AG20443 (cell line): ENCODE measurements at places on chromosomes 3 and 15.
A peak's percentile ranks its signal among the peaks of the same experiment; 100 is the strongest.

GRCh38 chr3:106848099-106848498, 529.1 kb upstream of the CCDC54 start:
- no peak for DNase-seq

GRCh38 chr15:93203036-93203435, 114.0 kb upstream of the RGMA start:
- no peak for DNase-seq

GRCh38 chr3:194908972-194909371, 223.3 kb downstream of the FAM43A start:
- DNase-seq = peak; percentile 51

DNA sequence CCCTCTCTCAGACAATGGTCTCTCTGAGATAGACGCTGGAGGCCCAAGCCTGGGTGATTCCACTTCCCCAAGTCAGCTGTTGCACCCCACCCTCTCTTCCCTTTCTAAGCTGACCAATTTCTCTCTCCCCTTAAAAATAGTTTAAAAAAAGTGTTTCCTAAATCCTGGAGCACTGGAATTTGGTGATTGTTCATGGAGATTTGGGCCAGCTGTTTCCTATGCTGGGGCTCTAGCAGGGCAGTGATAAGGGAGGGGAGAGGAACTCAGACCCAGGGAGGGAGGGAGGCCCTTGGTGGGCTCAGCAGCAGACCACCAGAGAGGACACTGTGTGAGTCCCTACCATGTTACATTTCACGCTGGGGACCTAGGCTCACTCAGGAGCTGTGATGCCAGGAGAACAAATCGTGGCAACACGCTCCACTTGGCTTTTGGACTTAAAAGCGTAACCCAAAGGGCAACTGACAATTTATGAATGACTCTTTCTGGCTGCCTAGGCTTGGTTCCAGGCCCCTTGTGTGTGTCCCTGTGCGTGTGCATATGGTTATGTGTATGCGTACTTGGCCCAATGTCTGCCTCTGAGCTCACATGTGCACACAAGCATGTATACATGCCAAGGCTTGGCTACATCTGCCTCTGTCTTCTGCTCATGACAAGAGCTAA, 59.8 kb upstream of the INSYN1 start:
- no peak for DNase-seq

DNA sequence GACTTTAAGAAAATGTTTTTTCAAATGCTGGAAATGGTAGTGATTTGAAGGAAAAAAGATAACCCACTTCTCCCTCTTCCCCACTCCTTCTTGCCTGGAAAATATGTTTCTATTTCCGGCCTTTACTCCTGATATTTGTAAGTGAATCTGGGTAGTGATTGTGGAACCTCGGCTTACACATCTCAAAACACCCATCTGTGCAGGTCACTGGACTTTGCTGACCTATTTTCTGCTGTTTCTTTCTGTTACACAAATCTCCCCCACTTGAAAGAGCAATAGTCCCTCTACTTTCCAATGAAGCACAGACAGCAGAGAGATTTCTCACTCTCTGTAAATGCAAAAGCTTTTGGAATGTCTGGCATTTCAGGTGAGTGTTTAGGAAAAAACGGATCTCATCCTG, 76.9 kb upstream of the ICE2 start:
- DNase-seq = no peak

DNA sequence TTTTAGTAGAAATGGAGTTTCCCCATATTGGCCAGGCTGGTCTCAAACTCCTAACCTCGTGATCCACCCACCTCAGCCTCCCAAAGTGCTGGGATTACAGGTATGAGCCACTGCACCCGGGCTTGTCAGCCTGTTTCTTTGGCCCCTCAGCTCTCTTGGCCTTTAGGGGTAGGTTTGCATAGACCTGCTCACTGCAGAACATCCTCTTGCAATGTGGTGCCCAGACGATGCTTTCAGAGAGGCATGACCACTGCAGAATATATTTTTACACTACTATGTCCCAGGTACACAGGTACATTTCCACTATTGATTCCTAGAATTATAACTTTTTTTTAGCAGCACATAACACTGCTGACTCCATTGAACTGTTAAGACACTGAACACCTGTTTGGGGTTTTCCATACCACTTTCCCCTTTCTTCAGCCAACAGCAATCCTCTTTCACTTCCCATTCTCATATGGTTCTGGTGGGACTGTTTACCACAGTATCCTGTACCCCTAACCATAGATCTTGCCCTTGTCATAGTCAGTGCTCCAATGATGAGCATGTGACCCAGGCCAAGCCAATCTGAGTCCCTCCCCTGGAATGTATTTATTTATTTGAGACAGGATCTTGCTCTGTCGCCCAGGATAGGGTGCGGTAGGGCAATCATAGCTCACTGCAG, 21.1 kb downstream of the CCDC32 start:
- no peak for DNase-seq

DNA sequence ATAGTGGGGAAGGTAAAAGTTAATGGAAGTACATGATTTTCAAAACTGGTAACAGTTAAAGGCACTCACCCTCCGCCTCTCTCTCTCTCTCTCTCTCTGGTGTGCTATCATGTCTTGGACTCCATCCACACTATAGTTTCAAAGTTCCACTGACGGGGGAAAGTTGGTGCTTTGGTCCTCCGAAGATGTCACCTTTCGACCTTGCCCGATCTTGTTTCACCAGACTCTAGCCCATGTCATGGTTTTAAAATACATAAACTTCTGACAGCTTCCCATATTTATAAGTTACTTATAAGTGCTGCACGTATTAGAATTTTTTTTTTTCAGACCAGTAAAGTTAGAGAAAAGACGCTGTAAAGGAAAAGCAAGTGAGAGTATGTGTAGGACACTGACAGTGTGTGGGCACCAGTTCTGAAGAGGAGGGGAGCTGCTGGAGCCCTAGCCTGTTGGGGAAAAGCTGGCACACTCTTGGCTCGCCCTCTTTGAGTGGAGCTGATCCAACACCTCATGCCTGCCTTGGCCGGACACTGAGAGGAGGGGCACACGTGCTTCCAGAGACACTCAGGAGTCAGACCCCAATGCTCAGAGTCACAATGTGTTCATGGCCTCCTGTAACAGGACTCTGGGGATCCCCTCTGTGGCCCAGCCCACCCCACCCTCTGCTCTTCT, 200.5 kb upstream of the TPM1 start:
- no peak for DNase-seq

DNA sequence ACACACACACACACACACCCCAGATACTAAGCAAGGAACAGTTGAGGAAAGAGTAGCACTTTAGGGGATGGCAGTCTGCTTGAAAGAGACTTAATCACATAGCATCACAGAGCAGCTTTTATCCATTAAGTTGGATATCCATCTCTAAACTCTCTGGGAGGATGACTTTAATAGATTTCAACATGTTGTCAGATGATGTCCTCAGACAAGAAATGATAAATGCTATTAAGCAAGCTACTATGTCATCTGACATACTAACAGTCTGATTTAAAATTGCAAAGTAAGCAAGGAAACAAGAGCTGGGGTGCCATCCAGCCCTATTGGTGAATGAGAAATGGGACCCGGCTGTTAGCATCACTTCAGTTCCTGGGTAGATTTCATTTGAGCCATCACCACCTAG, 136.9 kb downstream of the PLCL2 start:
- DNase-seq = no peak

- DNase-seq = no peak
Measured at GRCh38 chr3:122260206-122260605, 64.8 kb upstream of the CSTA start.

DNA sequence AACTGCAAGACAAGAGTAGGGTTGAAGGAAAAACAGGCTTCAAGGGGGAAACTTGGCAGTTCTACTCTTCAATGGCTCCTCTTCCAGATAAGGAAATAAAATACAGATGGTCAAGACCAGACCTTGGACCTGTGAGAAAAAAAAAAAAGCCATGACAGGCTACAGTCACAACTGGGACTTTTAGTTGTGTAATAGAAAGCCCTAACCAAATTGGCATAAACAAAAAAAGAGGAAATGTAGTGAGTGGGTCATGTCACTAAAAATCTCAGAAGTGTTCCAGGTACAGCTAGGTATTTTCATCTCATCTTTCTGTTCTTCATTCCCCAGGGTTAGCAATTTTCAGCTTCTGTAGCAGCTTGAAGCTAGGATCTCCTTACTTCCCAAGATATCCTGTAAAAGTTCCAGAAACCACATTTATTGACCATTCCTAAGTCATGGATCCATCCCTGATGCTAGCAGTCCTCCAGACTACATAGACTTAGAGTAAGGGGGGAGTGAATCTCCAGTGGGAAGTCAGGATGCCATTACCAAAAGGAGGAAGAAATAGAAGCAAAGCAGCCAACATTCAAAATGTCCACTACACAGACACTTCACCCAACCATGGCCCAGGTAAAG, 61.0 kb upstream of the CSTA start:
- no peak for DNase-seq

GRCh38 chr3:193499136-193499770, 55.4 kb downstream of the ATP13A4 start:
- no peak for DNase-seq

GRCh38 chr3:8974458-8974857, 11.2 kb upstream of the RAD18 start:
- no peak for DNase-seq

- no peak for DNase-seq
Measured at GRCh38 chr15:66951531-66952320, 113.7 kb upstream of the SMAD3 start.

DNA sequence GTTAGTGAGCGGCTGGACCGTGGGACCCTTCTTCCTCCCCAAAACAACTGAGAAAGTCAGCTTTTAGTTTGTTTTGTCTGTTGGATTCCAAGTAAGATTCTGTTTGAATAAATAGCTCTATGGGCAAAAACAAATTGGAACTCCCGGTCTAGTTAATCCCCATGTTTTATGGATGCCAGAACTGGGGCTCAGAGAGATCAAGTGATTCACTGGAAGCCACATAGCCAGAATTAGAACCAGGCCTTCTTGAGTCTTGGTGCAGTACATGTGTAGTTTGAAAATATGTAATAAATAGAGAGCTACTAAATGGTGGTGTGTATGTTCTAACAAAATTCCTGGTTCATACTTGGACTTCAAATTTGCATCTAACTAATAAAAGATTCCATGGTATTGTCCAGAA, 29.3 kb upstream of the POLR2M start:
- no peak for DNase-seq

GRCh38 chr3:30835667-30836066, 58.8 kb downstream of the GADL1 start:
- no peak for DNase-seq

- peak; percentile 78 for DNase-seq
Measured at GRCh38 chr15:65069179-65069578, 1.4 kb upstream of the RASL12 start.

- DNase-seq = no peak
Measured at GRCh38 chr3:77563012-77563411, 523.1 kb downstream of the ROBO2 start.

GRCh38 chr3:74268753-74269152, 345.7 kb downstream of the CNTN3 start:
- peak; percentile 18 for DNase-seq

DNA sequence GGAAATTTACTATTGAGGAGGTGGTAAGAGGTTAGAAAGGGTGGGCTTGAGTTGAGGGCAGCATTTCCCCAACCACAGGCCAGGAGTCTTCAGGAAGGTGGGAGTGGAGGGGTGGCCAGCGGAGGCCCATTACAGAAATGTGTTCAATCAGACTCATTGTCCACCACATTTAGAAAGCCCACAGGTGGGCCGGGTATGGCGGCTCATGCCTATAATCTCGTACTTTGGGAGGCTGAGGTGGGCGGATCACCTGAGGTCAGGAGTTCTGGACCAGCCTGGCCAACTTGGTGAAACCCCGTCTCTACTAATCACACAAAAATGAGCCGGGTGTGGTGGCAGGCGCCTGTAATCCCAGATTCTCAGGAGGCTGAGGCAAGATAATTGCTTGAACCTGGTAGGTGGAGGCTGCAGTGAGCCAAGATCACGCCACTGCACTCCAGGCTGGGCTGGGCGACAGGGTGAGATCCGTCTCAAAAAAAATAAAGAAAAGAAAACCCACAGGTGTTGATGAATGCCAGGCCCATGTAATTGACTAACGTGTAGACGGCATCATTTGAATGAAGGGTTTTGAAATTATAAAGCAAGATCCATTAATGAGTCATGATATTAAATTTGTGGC, 12.2 kb upstream of the SYNM start:
- no peak for DNase-seq

DNA sequence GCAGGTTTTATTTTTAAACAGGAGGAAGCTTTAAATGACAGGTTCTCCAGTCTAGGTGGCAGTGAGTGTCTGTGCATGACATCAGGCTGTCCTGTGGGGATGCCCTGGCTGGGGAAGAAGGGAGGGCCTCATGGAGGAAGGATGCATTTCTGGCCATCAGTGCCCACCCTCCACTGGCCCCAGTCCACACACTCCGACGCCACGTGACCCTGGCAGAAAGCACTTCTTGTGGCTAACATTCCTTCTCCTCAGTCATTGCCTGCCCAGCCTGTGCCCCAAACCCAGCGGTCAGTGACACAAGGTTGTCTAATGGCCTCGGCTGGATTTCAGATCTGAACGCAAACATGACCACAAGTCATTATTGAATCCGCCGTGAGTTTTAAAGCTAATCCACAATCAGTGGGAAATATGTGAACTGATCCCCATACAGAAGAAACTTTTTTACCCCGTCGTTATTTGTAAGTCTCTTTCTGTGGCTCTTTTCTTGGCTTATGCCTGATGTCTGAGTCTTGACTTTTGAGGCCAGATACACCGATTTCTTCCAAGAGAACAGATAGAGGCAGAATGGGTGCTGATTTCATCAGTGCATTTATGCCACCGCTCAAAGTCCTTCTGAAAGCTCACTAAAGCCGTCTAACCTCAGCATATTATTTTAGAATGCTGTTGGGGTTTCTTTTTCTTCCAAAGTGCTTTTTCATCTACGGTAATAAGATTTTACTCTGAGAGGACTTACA, 17.3 kb upstream of the LRRK1 start:
- DNase-seq = peak; percentile 57

GRCh38 chr15:70963199-70963598, 70.6 kb downstream of the LRRC49 start:
- no peak for DNase-seq

- DNase-seq = no peak
Measured at GRCh38 chr3:128152419-128153155, 694 bp upstream of the EEFSEC start.

DNA sequence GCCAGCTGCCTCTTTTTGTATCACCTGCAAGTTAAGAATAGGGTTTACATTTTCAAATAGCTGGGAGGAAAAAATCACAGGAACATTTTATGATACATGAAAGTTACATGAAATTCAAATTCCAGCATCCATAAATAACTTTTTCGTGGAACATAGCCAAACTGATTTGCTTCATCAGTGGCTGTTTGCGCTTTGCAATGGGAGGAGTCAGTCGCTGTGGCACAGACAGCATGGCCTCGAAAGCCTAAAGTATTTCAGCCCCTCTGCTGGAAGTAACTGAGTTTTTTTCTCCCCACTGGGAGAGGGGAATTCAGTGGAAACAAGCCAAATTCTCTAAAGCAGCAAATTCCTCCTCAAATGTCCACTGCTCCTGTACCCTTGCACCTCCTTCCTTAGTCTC, 271.9 kb downstream of the SUCLG2 start:
- no peak for DNase-seq

- DNase-seq = peak; percentile 68
Measured at GRCh38 chr15:69398491-69398891, 15.7 kb upstream of the KIF23 start.
